ENCODE measurements at places on chromosomes 12 and 14. TPM values are rescaled to one million over a fixed set of nuclear protein-coding genes. Genes with fewer than 3 reads are reported as not detected.
A peak's percentile ranks its signal among the peaks of the same experiment; 100 is the strongest.

Gene SIVA1
- total RNA-seq, result 66.1 TPM

GRCh38 chr12:71848212-71848611 lies 8.7 kb downstream of the TBC1D15 start:
- DNase-seq, result no peak

Gene GDF3
- 0.32 TPM for total RNA-seq

- no peak for DNase-seq
Observed at GRCh38 chr14:22486675-22487074, 102.3 kb downstream of the DAD1 start.

Gene CKAP4
- total RNA-seq, result 40.3 TPM

- peak; percentile 68 for DNase-seq
Observed at GRCh38 chr12:32217354-32218310, 111.0 kb downstream of the BICD1 start.

- DNase-seq, result no peak
Observed at GRCh38 chr14:88879022-88879421, 54.6 kb downstream of the TTC8 start.

Gene TAS2R7
- total RNA-seq, result not detected

DNA sequence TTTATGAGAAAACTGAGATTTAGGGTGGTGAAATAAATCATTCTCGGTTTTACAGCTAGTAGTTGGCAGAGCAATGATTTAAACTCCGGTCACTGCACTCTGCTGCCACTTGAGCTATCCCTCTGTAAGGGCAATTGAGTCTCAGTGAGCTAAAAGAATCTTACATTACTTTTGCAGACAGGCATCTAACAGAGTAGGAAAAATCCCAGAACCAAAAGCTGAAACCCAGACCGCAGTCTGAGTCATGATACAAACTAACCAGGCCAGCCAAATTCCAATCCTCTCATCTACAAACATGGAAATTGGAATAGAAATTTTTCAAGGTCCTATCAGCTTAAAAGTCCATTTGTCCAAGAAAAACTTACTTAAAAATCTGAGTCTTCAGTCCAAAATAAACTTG lies 73.7 kb downstream of the ANKS1B start:
- no peak for DNase-seq

Gene CLEC2B
- 24.6 TPM for total RNA-seq

Data from upper lobe of right lung (tissue), 1 donor.